ENCODE measurements at places on chromosomes 7 and 10. TPM values are rescaled to one million over a fixed set of nuclear protein-coding genes. Genes with fewer than 3 reads are reported as not detected.

GRCh38 chr7:136386876-136387275 is 409.7 kb upstream of the MTPN start:
- no peak for DNase-seq

DNA sequence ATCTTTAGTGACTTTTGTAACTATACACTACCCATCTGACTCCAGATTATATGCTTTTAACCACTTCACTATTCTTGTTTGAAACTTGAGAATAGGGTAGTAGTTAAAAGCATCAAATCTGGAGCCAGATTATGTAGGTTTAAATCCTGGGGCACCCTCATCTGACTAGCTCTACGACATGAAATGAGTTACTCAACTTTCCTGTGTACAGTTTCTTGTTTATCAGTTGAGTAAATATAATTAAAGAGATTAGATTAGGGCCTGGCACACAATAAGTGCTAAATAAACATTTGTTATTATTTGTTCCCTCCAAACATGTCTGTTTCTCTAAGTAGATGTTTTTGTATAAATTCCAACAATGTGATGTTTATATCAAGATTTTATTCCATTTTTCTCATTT is 485.3 kb upstream of the LRRTM3 start:
- DNase-seq: no peak

- DNase-seq: no peak
These were observed 851.3 kb downstream of the GRID1 start for GRCh38 chr10:85515316-85515715.

GRCh38 chr7:73909051-73909941 is 48.3 kb downstream of the TMEM270 start:
- DNase-seq: no peak

DNA sequence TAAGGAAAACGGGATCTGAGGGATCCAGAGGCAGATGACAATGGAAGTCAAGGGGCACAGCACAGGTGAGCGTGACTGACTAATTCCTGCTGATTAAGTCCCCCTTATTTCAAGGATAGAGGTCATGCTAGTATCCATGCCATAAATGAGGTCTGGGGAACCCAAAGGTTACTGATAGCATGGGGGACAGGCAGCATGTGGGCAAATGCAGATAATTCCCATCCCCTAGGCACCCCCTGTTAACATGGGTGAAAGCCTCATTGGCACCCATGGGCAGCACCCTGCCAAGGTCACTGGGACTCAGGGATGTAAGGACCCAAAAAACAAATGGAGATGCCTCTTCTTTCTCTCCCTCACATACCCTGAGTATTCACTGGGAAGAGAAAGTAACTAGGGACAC is 139.7 kb downstream of the WDR11 start:
- no peak for DNase-seq

DNA sequence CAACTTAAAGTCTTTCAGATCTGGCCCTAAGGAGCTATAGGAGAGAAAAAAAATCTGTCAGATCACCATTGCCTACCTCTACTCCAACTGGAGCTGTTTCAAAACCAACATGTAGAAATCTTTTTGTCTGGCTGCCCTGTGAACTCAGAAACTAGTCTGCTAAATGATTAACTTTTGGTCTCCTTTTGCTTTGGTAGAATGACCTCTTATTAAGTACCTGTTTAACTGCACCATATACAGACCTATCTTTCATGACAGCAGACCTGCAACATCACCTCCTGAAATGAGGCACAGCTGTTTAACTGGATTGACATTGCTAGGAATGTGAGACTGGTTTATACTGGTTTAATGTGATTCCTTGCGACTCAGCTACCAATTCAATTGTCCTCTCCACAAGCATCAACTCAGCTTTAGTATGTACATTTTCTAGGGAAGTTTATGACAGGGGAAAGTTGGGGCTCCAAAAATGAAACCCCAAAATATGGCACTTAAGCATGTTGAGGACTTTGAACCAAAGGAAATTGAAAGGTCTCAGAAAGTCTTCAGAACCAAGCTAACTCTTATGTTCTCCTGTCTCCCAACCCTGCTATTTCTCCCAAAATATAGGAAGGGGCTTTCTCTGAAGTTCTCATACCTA is 1.8 kb downstream of the CYP3A43 start:
- DNase-seq: no peak

DNA sequence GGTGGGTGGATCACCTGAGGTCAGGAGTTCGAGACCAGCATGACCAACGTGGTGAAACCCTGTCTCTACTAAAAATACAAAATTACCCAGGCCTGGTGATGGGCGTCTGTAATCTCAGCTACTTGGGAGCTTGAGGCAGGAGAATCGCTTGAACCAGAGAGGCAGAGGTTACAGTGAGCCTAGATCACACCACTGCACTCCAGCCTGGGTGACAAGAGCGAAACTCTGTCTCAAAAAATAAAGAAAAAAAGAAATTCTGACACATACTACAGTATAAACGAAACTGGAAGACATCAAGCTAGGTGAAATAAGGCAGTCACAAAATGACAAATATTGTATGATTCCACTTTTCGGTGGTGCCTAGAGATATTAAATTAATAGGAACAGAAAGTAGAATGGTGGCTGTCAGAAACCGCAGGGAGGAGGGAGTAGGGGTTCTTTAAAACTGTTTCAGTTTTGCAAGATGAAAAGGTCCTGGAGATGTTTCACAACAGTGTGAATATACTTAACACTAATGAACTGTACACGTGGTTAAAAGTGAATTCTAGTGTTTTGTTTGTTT is 23.2 kb downstream of the PILRA start:
- no peak for DNase-seq

DNA sequence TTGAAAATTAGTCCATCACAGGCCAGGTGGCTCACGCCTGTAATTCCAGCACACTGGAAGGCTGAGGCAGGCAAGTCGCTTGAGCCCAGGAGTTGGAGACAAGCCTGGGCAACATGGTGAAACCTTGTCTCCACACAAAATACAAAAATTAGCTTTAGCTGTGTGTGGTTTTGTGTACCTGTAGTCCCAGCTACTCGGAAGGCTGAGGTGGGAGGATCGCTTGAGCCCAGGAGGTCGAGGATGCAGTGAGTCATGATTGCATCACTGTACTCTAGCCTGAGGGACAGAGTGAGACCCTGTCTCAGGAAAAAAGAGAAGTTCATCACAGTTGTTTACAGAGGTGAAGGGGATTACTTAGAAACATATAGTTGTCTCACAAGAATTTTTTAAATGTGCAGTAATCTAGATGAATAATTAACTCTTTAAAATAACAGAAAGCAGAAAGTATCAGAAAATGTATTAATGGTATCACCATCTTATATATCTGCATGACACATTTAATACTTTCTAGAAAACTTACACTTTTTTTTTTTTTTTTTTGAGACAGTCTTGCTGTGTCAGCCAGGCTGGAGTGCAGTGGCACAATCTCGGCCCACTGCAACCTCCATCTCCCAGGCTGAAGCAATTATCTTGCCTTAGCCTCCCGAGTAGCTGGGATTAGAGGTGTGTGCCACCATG is 8.9 kb downstream of the LCOR start:
- no peak for DNase-seq

- DNase-seq: no peak
These were observed 11.8 kb downstream of the KAZALD1 start for GRCh38 chr10:101073631-101074030.

GRCh38 chr10:71269301-71270288 is 49.5 kb upstream of the SLC29A3 start:
- no peak for DNase-seq

DNA sequence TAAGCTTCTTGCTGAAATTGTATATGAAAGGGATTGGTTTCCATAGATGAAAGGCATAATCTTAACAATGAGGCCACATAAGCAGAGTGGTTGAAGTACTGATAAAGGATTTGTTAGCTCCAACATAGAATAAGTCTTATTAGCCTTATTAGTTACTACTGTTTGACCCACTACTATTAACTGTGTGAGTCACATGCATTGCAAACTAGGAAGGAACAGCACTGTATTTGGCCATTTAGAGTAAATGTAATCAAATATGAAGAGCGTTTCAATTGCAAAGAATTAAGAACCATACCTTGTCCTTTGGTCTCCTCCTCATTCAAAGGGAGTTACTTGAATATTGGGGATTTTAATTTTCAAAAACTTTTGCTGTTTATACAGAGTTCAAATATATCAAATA is 428.9 kb downstream of the MDFIC start:
- DNase-seq: no peak

- DNase-seq: no peak
These were observed 295.0 kb downstream of the BICC1 start for GRCh38 chr10:58807629-58808022.

DNA sequence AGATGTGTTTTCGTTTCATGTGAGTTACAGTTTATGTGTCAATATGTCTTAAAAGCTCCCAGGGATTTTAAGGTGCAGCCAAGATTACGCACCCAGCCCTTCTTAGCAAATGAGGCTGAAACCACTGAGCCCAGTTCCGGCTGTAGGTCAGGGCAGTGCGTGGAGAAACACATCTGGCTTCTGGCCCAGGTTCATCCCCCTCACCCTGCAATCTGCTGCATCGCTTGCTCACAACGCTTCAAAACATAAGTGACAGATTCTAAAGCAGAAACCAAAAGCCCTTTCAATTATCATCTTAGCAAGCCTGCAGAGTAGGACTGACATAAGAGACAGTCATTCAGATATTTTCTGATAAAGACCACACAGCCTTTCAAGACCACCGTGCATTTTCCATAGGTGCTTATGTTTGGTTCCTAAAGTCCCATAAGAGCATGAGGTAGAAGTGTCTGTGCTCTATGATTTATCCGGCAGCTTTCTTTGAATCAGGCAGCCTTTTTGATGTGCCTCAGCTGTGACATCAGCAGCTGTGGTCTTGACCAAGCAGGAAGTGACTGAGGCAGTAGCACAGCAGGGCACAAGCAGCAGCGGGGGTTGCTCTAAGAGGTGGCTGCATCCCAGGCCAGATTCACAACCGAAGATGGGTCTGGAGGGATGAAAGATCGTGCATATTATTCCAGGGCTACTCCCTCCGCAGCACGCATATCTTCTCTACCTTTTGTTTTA is 72.1 kb upstream of the LYZL2 start:
- no peak for DNase-seq

The AKR1C1 gene
- polyA plus RNA-seq: 14.3 TPM

The SFTPA1 gene
- polyA plus RNA-seq: not detected

Data from muscle of back (tissue), 13 donors.